Upper lobe of left lung (tissue), 6 donors: ENCODE measurements at places on chromosomes 4 and X. TPM values are rescaled to one million over a fixed set of nuclear protein-coding genes. Genes with fewer than 3 reads are reported as not detected.

DNA sequence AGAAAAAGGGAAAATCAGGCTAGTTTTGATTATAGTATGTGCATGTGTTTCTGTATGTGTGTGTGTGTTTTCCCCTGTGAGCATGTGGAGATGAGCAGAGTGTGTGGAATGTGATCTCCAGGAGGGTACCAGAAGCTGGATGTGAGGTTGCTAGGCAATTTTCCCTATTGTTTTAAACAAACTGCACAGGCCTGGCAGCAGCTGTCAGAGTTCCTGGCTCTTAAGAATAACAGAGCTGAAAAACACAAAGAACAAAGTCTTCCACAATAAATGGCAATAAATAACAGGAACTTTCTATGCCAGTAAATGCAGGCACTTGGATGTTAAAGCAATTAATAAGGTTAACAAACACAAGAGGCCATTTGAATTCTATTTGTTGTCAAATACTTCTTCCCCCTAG is 344.6 kb upstream of the CTSO start:
- DNase-seq: no peak

ZCCHC12 gene
- 3.6 TPM for total RNA-seq

GRCh38 chr4:164771088-164771487 is 17.2 kb downstream of the SMIM31 start:
- no peak for DNase-seq

- DNase-seq: no peak
These were observed 4.3 kb upstream of the MAP7D3 start for GRCh38 chrX:136255541-136255940.

GRCh38 chr4:110492522-110492921 is 16.6 kb downstream of the ENPEP start:
- DNase-seq: no peak

GRCh38 chrX:133674726-133675470 is 259.6 kb upstream of the GPC4 start:
- DNase-seq: no peak

GRCh38 chr4:4981427-4981826 is 37.8 kb downstream of the CYTL1 start:
- DNase-seq: no peak

DNA sequence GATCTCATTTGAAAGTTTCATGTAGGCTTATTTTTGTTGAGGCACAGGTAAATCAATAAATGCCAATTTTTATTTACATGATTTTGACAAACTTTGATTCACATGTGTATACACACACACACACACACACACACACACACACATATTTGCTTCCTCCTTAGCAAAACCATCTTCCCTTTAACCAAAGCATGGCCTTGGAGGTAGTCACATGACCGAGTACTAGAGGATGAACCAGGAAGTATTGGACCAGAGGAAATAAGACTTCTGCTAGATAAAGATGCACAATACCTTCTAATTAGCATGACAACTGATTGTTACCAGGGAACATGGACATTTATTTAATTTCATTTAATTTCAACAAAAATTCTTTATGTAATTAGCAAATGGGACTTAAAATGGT is 23.4 kb upstream of the CFAP299 start:
- no peak for DNase-seq

DNA sequence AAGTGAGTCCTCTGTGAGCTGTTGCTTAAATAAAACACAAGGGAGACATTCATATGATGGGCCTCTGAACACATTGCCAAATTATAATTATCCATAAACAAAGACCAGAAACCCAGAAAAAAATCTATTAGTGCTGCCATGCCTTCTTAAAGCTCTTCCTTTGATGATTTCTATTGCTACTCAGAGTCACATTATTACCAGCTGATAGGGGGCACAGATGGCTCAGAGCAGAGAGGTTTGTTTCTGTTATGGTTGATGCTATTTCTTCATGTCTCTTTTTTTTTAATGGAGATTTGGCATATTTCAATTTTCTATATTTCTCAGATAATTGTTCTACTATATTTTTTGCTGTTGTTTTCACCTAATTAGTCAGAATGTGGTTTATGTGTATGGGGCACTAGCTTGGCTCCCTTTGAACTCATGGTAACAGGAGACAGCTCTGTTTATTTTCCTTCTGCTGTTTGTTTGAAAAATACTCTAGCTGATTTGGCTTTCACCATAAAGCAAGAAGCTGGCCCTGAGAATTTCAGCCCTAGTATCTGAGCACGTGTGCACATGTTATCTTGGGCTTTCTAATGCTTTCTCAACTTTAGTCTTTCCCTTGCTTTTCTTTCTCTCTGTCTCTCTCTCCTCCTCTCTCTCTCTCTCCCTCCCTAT is 568.8 kb downstream of the PPARGC1A start:
- no peak for DNase-seq

GRCh38 chrX:141405853-141406492 is 163.7 kb upstream of the SPANXC start:
- DNase-seq: no peak

TEX13B gene
- not detected for total RNA-seq

GRCh38 chr4:69811166-69811565 is 48.8 kb downstream of the SULT1E1 start:
- no peak for DNase-seq

- DNase-seq: no peak
These were observed 25.4 kb upstream of the PPP2R2C start for GRCh38 chr4:6497796-6498195.

DNA sequence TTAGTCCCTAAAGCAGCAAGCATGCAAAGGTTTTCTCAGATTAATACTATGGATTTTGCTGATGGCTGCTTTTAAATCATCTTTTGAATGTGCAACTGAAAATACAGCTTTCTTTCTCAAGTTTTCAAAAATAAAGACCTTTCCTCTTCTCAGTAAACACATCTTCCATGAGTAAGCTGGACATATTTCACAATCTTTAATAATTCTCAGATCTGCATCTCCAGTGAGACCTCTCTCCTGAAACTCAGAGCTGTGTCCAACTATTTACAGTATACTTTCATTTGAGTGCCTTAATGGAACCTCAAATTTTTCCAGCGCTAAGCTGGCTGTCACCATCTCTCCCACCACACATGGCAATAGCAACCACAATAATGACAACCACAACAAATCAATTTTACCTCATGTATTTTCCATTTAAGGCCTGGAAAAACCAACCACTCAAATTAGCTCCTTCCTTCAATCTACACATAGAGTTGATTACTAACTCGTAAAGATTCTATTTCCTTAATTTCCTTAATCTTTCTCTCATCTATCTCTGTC is 192.4 kb upstream of the RPL34 start:
- no peak for DNase-seq

- no peak for DNase-seq
These were observed 25.7 kb downstream of the ZFX start for GRCh38 chrX:24175276-24175675.

- DNase-seq: no peak
These were observed 763.6 kb upstream of the AGA start for GRCh38 chr4:178205826-178206225.

GRCh38 chr4:79514621-79515329 is 106.7 kb upstream of the GK2 start:
- no peak for DNase-seq

- DNase-seq: no peak
These were observed 327.4 kb downstream of the RPA4 start for GRCh38 chrX:97211070-97211469.

HSPA4L gene
- total RNA-seq: 1.3 TPM

DNA sequence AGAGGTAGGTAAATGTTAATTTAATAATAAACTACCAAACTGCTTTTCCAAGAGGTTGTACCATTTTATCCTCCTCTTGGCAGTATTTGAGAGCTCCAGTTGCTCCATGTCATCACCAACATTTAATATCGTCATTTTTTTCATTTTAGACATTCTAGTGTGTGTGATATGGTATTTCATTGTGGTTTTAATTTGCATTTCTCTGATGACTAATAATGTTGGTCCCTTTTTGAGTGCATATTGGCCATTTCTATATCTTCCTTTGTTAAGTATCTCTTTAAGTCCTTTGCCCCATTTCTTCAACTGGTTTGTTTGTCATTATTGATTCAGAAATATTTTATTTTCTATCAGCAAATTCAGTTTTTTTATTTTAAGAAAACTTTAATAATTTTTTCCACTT is 88.8 kb downstream of the MAPK10 start:
- DNase-seq: no peak

DNA sequence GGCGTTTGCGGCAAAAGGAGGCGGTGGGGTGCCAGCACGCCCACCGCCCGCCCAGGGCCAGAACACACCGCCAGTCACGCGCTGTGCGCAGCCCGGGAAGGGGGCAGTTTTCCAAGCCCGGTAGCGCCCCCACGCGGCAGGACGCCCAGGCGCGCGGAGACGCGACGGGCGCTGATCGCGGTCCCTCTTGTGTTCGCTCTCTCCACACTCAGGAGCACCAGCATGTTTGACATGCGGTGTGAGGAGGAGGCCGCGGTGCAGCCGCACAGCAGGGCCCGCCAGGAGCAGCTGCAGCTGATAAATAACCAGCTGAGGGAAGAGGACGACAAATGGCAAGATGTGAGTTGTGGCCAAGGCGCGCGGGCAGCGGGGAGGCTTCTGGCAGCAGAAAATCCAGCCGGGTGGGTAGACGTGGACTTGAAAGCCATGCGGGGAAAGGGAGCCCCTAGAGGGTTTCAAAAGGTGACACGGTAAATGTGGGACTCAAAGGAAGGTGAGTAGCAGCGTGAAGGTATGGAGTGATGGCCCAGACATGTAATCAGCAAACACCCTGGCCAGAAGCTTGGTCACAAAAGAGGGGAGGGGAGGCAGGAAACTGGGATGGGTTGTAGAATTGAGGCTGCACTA is 104.1 kb downstream of the PHOX2B start:
- peak; percentile 96 for DNase-seq

DNA sequence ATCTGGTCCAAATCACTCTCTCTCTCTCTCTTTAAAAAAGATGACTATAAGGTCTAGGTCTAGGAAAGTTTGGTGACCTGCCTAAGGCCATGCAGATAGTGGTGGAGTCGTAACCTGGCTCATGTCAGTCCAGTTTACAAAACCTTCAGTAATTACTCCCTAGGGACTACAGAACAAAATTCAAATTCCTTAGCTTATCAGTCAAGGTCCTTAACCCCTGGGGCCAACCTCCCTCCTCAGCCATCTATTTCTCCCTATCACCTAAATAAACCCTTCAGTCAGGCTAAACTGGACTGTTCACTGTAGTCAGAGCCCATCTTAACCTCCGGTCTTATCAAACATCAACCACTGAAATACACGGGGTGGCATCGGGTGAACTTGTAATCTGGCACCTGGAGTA is 68.9 kb downstream of the MAP3K15 start:
- no peak for DNase-seq

DNA sequence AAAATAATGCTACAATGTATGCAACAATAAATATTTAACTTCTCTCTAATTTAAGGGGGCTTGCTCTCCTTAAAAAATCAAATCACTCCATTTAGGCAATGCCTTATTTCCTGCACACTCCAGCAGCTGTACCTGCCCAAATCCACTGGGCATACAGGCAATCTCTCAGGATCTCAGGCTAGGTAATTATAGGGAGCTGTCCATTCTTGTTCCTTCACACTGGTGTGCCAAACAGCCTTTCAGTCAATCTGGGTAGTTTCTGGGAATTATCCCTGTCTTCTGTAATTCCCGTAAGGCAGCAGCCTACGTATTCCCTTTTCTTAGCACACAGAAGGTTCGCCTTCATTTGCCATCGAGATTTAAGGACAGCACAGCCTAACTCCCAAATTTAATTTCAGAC is 922.6 kb upstream of the SLIT2 start:
- no peak for DNase-seq

DNA sequence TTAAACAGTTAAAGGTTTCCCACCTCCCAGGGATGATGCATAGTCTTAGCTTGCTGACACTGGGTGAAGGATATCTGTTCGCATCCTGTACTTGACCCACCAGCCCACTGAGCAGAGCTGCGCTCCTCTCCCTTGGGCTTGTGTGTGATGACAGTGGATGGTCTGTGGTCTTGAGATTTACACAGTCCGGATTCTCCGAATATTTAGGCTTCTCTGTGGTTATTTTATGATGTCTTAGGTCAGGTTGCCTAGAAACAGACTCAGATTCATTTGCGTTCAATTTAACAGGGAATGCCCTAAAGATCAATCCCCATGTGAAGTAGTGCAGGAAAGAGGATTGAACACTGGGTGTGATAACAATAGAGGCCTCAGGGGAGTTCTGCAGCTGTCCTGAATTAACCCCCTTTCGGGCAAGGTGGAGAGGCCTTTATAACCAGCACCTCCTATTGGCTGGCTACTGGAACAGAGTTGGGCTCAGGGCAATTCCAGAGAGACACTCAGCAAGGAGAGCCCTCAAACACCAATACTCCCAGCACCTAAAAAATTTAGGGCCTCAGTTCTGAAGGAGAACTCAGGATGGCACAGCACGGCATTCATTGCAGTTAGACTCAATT is 653.2 kb upstream of the GALNT7 start:
- DNase-seq: no peak

GAGE13 gene
- total RNA-seq: not detected

SCLT1 gene
- total RNA-seq: 12.3 TPM

- no peak for DNase-seq
These were observed 256.9 kb upstream of the TEX13A start for GRCh38 chrX:105477351-105477750.

ZAR1 gene
- not detected for total RNA-seq

MAGEA1 gene
- total RNA-seq: 0.13 TPM

DNA sequence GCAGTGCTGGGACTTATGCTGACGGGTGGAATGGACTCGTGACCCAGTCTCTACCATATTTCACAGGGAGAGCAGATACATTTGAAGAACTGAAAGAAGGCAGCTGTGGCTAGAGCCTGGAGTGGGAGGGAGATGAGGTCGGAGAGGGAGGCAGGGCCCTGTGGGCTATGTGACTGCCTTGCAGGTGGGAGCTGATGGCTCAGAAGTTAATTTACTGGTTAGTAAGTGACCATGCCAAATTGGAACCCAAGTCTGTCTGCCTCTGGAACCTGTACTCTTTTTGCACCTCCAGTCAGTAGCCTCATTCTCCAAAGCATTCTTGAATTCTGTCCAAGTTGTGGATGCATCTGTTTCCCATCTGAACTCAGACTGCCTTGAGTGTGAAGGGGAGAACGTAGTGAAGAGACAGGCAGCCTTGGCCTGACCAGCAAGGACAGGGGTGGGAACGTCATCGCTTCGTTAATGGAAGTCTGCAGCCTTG is 92.3 kb downstream of the REPS2 start:
- no peak for DNase-seq

DNA sequence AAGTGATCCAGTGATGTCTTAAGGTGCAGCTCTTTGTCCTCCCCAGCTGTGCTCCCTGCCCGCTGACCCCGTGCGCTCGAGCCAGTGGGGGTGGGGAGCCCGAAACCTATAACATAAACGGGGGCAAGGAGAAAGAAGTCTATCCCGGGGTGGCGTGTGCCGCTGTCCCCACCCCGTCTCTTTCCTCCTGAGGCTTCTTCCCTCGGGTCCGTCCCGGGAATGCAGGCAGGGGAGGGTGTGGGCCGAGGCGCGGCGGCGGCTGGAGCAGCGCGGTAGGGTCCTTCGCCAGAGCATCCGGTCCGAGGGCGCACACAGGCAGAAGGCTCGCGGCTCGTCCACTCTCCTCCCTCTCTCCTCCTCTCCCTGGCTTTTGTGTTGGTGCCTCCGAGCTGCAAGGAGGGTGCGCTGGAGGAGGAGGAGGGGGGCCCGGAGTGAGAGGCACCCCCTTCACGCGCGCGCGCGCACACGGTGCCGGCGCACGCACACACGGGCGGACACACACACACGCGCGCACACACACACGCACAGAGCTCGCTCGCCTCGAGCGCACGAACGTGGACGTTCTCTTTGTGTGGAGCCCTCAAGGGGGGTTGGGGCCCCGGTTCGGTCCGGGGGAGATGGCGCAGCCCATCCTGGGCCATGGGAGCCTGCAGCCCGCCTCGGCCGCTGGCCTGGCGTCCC is at the start of gene RAB33A:
Gene RAB33A (plus strand): TSS at position 517 of the 681 bp plus-strand sequence. CDS start 101 bp downstream, at position 618.
- peak; percentile 85 for DNase-seq

- DNase-seq: no peak
These were observed 17.0 kb downstream of the XKRX start for GRCh38 chrX:100911731-100912130.

GRCh38 chrX:17298564-17298963 is 76.4 kb upstream of the NHS start:
- DNase-seq: no peak
